Muscle of arm (tissue), 14 donors: ENCODE measurements at places on chromosomes 6 and 20.

GRCh38 chr20:49674383-49675352 lies 39.0 kb downstream of the B4GALT5 start:
- DNase-seq = no peak

- no peak for DNase-seq
Measured at GRCh38 chr6:127933852-127934840, 33.3 kb upstream of the THEMIS start.

DNA sequence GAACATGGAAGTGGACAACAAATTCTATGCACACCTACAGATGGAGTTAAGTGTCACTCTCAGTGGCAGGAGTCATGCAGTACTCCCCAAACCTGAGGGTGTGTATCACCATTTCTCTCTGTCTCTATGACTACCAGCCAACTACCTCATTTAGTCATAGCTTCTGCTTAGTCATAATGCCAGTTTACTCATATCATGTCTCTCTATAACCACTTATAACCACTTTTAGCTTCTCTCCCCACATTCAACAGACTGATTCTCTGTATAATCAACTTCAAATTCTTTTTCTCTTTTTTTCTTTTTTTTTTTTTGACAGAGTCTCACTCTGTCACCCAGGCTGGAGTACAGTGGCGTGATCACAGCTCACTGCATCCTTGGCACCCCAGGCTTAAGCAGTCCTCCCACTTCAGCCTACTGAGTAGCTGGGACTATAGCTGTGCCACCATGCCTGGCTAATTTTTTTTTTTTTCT lies 13.8 kb upstream of the GTF3C6 start:
- no peak for DNase-seq

DNA sequence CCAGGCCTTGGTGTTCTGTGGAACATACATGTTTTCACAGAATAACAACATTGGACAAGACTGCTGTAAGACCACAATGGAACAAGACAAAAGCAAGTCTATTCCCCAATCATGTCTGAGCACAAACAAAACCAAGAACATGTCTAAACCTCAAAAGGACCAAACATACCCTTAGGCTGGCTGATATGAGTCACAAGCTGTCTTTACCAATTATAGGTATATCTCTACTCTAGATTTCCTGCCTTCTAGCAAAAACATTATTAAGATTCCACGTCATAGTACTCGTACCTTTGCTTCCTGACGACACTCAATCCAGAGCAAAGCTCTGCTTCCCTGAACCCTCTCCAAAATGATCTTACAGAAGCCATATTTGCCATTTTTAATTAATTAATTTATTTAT lies 15.4 kb upstream of the L3MBTL1 start:
- no peak for DNase-seq
